D721Med (cell line): ENCODE measurements at places on chromosomes 3 and 15.

DNA sequence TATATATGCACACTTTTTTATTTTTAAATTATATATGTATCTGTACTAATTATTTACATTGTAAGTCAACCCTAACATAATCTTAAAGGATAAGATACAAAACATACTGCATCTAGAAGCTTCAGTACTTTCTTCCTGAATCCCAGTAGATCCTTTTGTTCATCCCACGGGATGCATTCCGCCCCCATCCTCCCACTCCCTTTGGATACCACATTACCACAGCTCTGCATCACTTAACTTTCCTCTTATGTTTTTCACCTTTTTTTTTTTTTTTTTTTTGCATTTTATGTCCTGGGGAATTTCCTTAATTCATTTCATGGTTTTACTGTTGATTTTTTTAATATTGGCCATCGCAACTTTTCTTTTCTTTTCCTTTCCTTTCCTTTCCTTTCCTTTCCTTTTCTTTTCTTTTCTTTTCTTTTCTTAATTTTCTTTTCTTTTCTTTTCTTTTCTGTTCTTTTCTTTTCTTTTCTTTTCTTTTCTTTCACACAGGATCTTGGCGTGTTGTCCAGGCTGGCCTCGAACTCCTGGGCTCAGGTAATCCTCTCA, 3.0 kb downstream of the OPA1 start:
- DNase-seq, result no peak

- no peak for DNase-seq
These were observed 190.1 kb downstream of the ZIC4 start for GRCh38 chr3:147216143-147216673.

DNA sequence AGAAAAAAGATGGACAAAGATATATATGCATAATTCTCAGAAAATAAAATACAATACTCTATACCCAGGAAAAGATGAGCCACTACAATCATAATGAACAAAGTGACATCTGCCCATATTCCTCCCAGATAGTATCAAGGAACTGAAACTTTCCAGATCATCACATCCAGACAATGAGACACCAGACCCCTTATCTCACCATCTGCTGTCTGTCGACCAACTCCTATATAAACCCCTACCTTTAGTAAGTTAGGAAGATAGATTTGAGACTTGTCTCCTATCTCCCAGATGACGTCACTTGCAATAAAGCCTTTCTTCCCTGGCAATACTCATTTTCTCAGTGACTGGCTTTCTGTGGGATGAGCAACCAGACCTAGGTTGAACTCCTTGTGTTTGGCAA, 1071.6 kb downstream of the PLOD2 start:
- DNase-seq, result no peak

- no peak for DNase-seq
These were observed 29.4 kb upstream of the ZNF717 start for GRCh38 chr3:75814797-75815196.

GRCh38 chr15:29093696-29094343, 175.8 kb downstream of the NSMCE3 start:
- DNase-seq, result no peak

DNA sequence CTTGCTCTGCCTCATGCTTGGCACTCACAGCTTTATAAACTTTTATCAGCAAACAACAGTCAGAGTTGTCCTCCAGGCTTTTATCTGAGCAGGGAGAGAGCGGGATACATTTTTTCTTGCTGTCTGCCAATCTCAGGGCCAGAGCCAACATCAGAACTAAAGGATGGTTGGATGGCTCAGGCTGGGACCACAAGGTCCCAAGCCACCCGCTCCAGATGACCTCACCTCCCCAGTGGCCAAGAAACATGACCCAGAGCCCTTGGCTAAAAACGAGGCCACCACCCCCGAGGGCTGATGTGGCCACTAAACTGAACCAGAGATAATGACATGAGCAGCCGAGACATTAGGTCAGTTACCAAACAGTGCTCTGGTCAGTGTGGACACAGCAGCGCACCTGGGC, 18.8 kb upstream of the SPATA12 start:
- DNase-seq, result no peak

DNA sequence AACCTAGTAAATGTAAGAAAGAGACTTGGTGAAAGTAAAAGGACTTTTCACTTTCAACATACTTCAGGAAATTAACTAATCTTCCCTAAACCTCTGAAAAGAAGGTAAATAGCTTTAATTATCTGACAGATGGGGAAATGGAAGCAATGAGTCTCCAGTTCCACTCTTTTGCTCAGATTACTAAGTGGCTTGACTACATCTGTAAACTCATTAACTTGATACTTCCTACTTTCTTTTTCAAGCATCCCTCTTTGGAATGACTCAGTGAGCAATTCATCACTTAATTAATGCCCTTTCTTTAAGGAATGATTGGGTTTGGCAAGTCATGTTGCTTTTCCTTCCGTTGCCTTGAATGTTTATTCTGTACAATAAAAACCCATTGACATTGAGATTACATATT, 234.2 kb downstream of the GRM7 start:
- no peak for DNase-seq
